CD4-positive, CD25-positive, alpha-beta regulatory T cell (primary cell): ENCODE measurements at places on chromosomes 4 and X. TPM values are rescaled to one million over a fixed set of nuclear protein-coding genes. Genes with fewer than 3 reads are reported as not detected.

The TMEM271 gene
- not detected for total RNA-seq

The SPATA4 gene
- not detected for total RNA-seq

The LGI2 gene
- not detected for total RNA-seq

GRCh38 chr4:14812101-14812500 lies 190.2 kb upstream of the CPEB2 start:
- DNase-seq: no peak

The UGT2B17 gene
- total RNA-seq: not detected
